ENCODE measurements at places on chromosomes 4 and X. TPM values are rescaled to one million over a fixed set of nuclear protein-coding genes. Genes with fewer than 3 reads are reported as not detected.

DNA sequence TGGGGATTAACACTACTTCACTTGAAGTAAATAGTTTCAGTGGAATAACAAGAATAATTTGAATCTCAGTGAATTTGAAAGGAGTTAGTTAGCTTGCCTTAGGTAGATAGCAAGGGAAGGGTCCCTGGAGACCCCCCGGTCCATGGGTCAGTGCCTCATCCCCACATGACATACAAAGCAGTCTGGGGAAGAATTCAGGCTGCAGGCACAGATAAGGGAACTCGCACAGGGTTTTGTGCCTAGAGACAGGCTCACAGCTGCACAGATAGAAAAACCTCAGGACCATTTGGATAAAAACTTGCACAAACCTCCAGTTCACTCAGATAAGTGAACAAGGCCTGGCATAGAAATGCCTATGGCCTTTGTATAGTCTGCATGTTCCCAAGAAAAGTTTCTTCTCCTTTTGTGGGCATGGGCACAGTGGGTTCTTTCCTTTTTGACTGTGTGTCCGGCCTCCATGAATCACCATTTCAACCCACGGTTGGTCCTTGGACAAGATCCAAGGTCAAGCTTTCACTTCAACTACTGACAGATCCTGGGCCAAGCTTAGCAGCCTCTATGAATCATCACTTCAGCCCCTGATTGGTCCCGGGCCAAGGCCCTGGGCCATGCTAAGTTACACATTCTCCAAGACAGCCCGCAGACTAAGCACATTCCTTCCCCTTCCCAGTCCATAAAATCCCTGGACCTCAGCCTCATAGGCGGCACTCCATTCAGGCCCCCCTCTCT lies 108.3 kb upstream of the KLHL4 start:
- no peaks in the 10 kb centered on the region for H3K27me3 ChIP-seq
- H3K36me3 ChIP-seq, result no peaks in the 10 kb centered on the region
- H3K4me1 ChIP-seq, result no peaks in the 10 kb centered on the region
- DNase-seq, result peak; percentile 30
- H3K4me3 ChIP-seq, result no peak overlapping the region
- no peak overlapping the region for H3K27ac ChIP-seq

DNA sequence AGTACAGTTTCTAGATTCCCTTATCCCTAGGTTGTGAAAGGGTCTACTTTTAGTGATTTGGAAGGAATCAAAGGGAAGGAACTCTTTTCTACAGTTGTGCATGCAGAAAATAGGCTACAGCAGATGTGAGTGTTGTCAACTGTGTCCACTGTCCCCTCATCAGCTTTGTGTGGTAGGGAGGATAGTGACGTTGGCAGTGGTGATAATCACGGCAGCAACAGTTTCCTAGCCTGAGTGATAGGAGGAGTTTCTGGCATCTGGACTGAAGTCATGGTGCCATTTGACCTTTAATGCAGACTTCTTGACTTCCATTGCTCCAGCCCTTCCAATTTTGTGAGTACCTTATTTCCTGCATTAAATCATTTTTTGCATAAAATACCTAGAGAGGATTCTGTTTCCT lies 39.3 kb downstream of the SRPX start:
- no peaks in the 10 kb centered on the region for H3K4me1 ChIP-seq
- H3K27me3 ChIP-seq, result peaks cover 14% of the 10 kb centered on the region
- no peaks in the 10 kb centered on the region for H3K36me3 ChIP-seq
- H3K27ac ChIP-seq, result no peak overlapping the region
- DNase-seq, result no peak

- H3K4me3 ChIP-seq, result no peak overlapping the region
These were observed 14.2 kb downstream of the NSD2 start for GRCh38 chr4:1885414-1885813.

DNA sequence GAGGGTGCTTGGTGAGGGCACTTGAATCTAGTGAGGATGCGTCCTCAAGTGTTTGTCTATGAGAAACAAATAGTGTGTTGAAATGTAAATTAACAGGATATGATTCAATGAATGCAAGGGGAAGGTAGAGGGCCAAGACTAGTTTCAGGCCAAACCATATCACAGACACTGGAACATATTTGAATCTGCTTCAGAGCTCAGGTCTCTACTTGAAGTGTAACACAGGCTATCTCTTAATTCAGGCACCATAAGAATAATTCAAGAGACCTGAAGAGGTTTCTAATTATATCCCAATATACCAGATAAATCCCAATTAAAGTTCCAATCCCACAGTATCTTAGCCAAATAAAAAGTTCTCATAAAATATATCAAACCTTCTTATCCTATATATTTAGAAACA lies 146.5 kb upstream of the INTU start:
- H3K27me3 ChIP-seq, result no peaks in the 10 kb centered on the region
- H3K27ac ChIP-seq, result no peak overlapping the region
- no peaks in the 10 kb centered on the region for H3K4me1 ChIP-seq
- no peak overlapping the region for H3K4me3 ChIP-seq
- no peak for DNase-seq

- H3K4me1 ChIP-seq, result no peaks in the 10 kb centered on the region
- no peak overlapping the region for H3K4me3 ChIP-seq
- no peak overlapping the region for H3K27ac ChIP-seq
- no peak for DNase-seq
- no peaks in the 10 kb centered on the region for H3K36me3 ChIP-seq
- H3K27me3 ChIP-seq, result no peaks in the 10 kb centered on the region
These were observed 21.3 kb downstream of the GPKOW start for GRCh38 chrX:49102190-49102589.

DNA sequence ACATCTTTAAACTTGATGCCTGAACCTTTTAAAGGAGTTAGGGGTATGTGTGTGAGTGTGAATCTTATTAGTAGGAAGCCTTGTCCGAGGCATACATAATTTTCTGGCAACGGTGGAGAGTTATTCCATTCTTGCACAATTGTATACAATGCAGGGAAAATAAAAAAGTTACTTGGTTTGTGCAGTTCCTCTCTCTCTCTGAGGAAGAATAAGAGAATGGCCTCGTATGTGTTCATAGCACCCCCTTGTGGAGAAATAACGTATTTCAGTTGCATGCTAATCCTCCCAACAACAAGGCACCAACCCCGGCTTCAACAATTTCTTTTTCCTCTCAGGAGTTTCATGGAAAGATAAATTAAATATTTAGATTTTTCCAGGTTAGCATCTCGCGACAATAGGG lies 33.7 kb upstream of the FGF13 start:
- no peaks in the 10 kb centered on the region for H3K27me3 ChIP-seq
- H3K36me3 ChIP-seq, result no peaks in the 10 kb centered on the region
- no peak for DNase-seq
- H3K4me3 ChIP-seq, result no peak overlapping the region

RHOXF2 gene
- polyA plus RNA-seq, result not detected

GRCh38 chr4:80081566-80081965 lies 8.5 kb upstream of the ANTXR2 start:
- H3K4me1 ChIP-seq, result no peaks in the 10 kb centered on the region
- H3K36me3 ChIP-seq, result no peaks in the 10 kb centered on the region
- no peaks in the 10 kb centered on the region for H3K27me3 ChIP-seq
- H3K27ac ChIP-seq, result no peak overlapping the region
- no peak for DNase-seq

FGF2 gene
- polyA plus RNA-seq, result 0.94 TPM

SPOCK3 gene
- polyA plus RNA-seq, result not detected

DNA sequence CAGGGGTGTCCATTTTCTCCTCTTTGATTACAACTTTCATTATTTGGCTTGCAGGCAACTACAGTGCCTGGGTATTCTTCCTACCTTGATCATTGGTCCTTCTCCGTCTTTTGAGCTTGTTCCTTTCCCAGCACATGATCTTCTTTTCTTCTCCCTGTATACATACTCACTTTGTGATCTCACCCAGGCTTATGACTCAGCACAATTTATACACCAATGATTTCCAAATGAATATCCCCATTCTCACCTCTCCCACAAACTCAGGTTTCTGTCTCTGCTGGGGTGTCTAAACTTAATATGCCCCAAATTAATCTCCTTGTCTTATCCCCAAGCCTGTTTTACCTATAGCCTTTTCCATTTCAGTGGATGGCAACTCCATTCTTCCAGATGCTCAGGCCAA lies 19.5 kb upstream of the C4orf54 start:
- H3K4me1 ChIP-seq, result peaks cover 15% of the 10 kb centered on the region
- no peaks in the 10 kb centered on the region for H3K27me3 ChIP-seq
- H3K4me3 ChIP-seq, result no peak overlapping the region

ATP1B4 gene
- 0.26 TPM for polyA plus RNA-seq

- no peaks in the 10 kb centered on the region for H3K36me3 ChIP-seq
- H3K27me3 ChIP-seq, result no peaks in the 10 kb centered on the region
- H3K4me3 ChIP-seq, result no peak within 1 kb of the TSS
These were observed at the start of gene PHEX for GRCh38 chrX:22032084-22032483. TSS of gene PHEX (plus strand) at chrX:22032325. CDS start at chrX:22033006, 681 bp downstream.

DNA sequence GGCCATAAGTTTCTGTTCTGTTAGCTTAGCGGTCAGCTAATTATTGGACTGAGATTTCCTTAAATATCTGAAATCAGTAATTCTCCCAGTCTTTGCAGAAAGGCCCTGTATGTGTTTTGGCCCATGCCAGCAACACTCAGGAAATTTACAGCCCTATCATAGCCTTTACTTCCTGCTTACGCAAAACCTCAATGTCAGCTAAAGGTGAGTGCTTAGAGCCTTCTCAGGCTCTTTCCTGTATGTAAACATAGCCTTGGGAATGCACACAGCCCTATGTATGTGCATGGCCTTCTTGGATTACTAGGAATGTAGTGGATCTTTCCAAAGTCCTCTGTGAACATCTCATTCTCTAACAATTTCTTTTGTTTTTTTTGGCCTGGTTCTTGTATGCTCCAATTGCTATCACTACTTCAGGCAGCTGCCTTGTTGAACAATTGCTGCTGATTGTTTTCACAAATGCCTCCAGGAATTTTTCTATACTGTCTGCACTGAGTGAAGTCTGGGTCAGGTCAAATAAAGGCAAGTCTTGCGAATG lies 200.0 kb downstream of the PPP1R2C start:
- H3K36me3 ChIP-seq, result no peaks in the 10 kb centered on the region
- H3K4me1 ChIP-seq, result no peaks in the 10 kb centered on the region
- DNase-seq, result no peak
- H3K27ac ChIP-seq, result no peak overlapping the region

DNA sequence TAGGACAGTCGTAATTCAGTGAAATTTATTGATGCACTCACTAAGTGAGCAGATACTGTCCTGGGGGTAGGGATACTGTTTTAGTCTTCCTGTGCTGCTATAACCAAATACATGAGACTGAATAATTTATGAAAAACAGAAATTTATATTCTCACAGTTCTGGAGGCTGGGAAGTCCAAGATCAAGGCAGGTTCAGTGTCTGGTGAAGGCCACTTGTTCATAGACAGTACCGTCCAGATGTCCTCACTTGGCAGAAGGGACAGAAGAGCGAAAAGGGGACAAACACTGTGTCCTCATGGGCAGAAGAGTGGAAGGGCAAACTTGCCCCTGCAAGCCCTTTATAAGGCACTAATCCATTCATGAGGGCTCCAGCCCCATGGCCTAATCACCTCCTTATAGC lies 45.6 kb downstream of the PGRMC2 start:
- DNase-seq, result no peak
- H3K27ac ChIP-seq, result no peak overlapping the region
- H3K4me3 ChIP-seq, result no peak overlapping the region
- H3K36me3 ChIP-seq, result no peaks in the 10 kb centered on the region
- no peaks in the 10 kb centered on the region for H3K27me3 ChIP-seq

SLC9B1 gene
- 1.4 TPM for polyA plus RNA-seq

GRCh38 chr4:85556283-85556682 lies 81.3 kb downstream of the ARHGAP24 start:
- no peaks in the 10 kb centered on the region for H3K36me3 ChIP-seq
- no peak overlapping the region for H3K27ac ChIP-seq
- H3K4me3 ChIP-seq, result no peak overlapping the region
- no peaks in the 10 kb centered on the region for H3K27me3 ChIP-seq
- no peak for DNase-seq
- H3K4me1 ChIP-seq, result no peaks in the 10 kb centered on the region

DNA sequence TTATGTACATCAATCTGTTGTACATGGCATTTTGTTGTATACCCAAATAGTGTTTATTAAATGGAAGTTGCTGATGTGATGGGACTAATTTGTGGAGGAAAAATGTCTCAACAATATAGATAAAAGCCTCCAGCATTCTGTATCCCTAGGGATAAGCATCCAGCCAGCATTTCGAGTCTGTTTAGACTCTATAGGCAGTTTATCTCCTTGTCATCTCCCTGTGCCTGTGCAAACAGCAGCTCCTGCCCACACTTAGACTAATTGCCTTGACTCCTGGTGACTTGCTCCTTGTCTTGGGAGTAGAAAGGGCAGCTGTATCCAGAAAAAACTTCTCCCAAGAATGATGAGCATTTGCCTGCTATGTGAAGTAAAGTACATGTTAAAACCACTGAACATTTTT lies 83.8 kb downstream of the DOCK11 start:
- H3K4me3 ChIP-seq, result no peak overlapping the region
- no peaks in the 10 kb centered on the region for H3K36me3 ChIP-seq
- DNase-seq, result no peak
- H3K27me3 ChIP-seq, result no peaks in the 10 kb centered on the region
- H3K27ac ChIP-seq, result no peak overlapping the region
- no peaks in the 10 kb centered on the region for H3K4me1 ChIP-seq

- H3K27ac ChIP-seq, result no peak overlapping the region
- H3K27me3 ChIP-seq, result no peaks in the 10 kb centered on the region
- H3K4me3 ChIP-seq, result no peak overlapping the region
- no peak for DNase-seq
- H3K4me1 ChIP-seq, result no peaks in the 10 kb centered on the region
These were observed 66.1 kb downstream of the PHKA2 start for GRCh38 chrX:18917831-18918230.

GRCh38 chrX:56978172-56978571 lies 17.2 kb downstream of the SPIN3 start:
- H3K27ac ChIP-seq, result no peak overlapping the region
- H3K4me3 ChIP-seq, result no peak overlapping the region
- DNase-seq, result no peak
- H3K4me1 ChIP-seq, result no peaks in the 10 kb centered on the region
- H3K27me3 ChIP-seq, result peaks cover 15% of the 10 kb centered on the region
- H3K36me3 ChIP-seq, result peaks cover 20% of the 10 kb centered on the region

DNA sequence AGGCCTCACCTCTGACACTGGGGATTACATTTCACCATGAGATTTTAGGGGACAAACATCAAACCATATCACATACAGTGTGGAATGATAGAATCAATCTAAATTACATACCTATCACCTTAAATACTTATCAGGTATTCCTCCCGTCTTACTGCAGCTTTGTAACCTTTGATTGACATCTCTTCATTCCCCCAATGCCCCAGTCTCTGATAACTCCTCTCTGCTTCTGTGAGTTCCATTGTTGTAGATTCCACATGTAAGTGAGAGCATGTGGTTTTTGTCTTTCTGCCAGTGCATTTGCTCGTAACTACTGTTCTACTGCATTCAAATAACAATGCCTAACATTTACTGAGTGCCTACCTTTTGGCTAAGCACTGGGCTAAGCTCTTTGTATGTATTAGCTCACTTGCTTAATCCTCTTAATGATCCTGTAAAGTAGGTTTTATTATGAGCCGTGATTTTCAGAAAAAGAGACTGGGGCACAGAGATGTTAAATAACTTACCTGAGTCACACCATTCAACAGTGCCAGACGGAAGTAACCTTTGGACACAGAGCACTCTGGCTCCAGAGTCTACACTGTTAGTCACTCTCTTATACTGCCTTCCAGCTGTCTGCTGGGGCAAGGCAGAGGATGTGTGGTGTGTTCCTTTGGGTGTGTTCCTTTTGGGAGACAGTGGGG lies 63.7 kb upstream of the ESX1 start:
- DNase-seq, result no peak
- no peaks in the 10 kb centered on the region for H3K36me3 ChIP-seq
- no peak overlapping the region for H3K27ac ChIP-seq
- no peak overlapping the region for H3K4me3 ChIP-seq
- no peaks in the 10 kb centered on the region for H3K27me3 ChIP-seq

SPANXB1 gene
- not detected for polyA plus RNA-seq

- no peak for DNase-seq
- no peak overlapping the region for H3K4me3 ChIP-seq
- H3K4me1 ChIP-seq, result no peaks in the 10 kb centered on the region
- peaks cover 7% of the 10 kb centered on the region for H3K27me3 ChIP-seq
- H3K27ac ChIP-seq, result no peak overlapping the region
- no peaks in the 10 kb centered on the region for H3K36me3 ChIP-seq
These were observed 53.4 kb downstream of the PSAPL1 start for GRCh38 chr4:7381221-7381889.

ANOS1 gene
- polyA plus RNA-seq, result 1.7 TPM
